ENCODE measurements at places on chromosomes 1 and 21.

DNA sequence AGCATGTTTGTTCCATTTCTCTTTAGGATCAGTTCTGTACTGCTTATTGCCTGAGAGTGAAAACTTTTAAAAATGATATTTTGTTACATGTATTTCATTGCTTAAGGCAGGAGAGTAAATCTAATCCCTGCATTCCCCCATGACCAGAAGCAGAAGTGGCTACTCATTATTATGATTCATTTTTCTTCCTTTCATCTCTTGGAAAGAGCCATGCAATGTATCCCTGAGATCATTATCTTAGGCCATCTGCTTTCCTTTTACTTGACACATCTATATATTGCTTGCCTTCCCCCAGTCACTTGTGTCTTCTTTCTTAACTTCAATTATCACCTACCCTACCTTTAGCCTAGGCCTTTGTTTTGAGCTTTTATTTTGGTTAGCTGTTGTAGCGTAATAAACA lies 430.4 kb upstream of the CHRM3 start:
- DNase-seq = no peak

DNA sequence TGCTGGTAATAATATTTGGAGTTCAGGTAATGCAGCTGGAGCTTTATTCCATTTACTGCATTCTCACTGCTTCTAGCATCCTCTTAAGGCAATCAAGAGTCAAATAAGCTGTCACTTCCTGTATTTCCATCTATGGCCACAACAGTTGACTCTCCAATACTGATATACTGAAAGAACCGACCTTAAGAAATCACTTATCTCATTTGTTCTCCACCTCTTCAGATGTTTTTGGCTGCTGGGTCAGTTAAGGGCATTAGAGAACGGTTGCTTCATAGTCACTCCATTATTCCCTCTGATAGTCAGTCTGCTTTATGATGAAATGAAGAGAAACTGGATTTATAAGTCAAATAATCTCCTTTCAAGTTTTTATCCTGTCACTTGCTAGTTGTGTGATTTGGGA lies 14.2 kb upstream of the RGS4 start:
- DNase-seq = no peak

GRCh38 chr1:162265983-162266382 lies 110.7 kb downstream of the SPATA46 start:
- DNase-seq = no peak

DNA sequence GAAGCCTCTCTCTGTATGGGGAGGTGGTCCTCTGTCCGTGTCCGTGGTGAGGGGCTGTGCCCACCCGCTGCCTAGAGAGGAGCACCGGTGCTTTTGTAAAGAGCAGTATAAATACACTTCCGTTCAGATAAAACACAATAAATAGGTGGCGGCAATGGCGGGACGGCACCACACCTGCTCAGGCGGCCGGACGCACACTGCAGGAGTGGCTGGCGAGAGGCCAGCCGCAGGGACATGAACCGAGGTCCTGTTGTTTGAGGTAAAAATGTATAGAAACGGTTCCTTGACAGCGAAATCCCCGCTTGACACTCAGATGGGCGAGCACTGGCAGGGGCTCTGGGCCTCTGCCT lies 40.8 kb downstream of the KRTAP10-1 start:
- no peak for DNase-seq

- DNase-seq = peak; percentile 58
Observed at GRCh38 chr21:46457801-46458314, 833 bp upstream of the DIP2A start.

GRCh38 chr1:237074371-237075117 lies 32.6 kb downstream of the RYR2 start:
- no peak for DNase-seq

DNA sequence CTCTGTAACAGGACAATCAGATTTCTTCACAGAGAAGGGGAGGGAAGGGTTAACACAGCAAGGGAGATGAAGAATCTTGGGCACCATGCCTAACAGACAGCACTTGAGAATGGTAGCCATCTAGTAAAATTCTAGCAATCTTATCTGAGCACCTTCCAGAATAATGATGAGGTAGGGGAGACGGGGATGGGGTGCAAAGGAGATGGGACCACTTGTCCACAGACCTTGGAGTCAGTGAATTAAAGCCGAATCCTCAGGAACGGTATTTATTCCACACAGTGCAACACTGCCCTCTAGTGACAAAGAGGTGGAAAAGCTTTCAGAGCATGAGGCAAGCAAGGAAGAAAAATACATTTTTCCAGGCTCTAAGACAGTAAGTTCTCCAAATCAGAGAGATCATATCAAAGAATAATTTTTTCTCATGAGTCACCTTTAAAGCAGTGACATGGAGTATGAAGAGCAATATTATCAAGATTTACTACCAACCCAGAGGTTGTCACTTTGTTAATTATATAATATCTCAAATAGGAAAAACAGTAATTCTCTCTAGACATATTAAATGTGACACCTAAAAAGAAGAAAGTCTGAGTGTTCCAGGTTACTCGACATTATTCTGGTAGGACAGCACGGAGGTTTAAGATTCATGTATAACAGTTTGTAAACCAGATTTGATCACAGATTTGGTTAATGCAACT lies 43.3 kb upstream of the LPAR3 start:
- peak; percentile 92 for DNase-seq

DNA sequence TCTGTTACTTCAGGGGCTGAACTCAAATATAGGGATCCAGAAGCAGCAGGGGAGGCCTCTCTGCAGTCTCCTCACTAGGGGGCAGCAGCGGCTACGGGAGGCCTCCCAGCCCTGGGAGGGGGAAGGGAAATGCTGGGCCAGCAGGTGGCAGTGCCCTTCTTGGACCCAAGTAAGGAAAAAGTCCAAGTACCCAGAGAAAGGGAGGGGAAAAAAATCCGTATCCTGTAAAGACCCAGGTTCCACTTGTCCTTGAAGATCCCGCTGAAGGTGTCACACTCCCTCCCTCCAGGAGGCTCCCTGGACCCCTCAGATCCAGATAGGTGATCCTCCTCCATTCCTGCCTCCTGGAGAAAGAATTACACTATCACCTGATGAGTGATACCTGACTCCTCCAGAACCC lies 14.1 kb upstream of the NUAK2 start:
- DNase-seq = peak; percentile 92

DNA sequence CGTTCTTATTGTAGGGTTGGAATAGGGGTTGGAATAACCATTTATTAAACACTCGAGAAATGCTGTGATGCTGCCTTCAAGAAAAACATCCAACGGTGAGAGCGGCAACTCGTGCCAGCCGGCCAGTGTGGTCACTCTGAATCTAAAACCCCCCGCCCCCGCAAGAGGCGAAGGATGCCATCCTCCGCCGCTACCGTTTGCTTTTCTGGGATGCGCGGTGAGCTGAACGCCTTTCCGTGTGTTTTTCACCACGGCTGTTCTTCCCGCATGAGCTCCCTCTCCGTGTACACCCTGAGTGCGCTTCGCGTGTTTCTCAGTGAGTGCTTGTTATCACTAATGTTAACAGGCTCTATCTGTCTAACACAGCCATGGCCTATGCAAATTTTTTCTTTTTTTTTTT lies 42.0 kb upstream of the RIPK4 start:
- no peak for DNase-seq

DNA sequence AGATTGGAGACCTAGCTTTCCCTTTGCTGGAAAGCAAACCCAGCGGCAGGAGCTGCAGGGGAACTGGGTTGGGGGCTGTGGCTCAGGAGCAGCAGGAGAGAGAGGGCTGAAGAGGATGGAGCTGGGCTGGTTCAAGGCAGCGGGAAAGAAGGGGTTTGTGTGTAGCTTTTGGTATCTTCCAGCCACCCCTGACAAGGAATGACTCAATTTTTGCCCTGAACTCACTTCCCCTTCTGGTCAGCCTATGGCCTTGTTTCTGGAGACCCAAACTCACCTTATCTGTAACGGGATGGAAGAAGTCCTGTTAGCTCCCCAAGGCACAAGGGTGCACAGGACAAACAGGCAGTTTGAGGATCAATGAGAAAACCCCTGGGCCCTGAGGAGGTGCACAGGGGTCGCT lies 13.1 kb downstream of the C1orf115 start:
- DNase-seq = no peak

DNA sequence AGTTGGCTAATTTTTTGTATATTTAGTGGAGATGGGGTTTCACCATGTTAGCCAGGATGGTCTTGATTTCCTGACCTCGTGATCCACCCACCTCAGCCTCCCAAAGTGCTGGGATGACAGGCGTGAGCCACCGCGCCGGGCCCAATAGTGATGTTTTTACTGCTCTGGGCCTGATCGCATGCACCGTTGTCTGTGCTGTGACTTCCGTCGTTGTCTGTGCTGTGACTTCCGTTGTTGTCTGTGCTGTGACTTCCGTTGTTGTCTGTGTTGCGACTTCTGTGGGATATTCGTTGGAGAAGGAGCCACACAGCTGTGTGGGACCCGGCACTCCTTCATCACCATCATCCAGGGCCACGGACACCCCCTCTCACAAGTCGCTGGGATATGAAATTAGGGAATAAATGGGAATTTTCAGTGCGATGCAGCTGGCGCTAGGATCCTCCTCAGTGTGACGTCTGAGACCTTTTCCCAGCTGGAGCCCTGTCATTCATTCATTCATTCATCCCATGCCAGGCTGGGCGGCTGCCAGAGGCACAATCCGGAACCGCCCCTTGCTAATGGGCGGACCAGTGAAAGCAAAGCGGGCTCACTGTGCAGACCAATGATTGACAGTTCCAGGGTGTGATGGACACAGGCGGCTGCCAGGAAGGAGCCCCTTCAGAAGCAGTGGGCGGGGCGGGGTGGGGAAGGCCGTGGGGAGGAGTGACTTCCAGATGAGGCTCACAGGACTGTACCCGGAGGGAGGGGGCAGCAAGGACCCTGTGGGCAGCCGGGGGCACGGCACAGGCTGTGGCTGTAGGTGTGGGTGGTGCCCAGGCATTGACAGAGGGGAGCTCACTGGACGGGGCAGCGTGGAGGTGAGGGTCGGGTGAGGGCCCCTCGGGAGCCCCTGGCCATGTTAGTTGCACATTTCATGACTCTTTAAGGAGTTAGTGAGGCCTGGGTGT lies 48.9 kb downstream of the PRKCZ start:
- peak; percentile 90 for DNase-seq

- no peak for DNase-seq
Observed at GRCh38 chr1:63101336-63101735, 221.0 kb upstream of the FOXD3 start.

DNA sequence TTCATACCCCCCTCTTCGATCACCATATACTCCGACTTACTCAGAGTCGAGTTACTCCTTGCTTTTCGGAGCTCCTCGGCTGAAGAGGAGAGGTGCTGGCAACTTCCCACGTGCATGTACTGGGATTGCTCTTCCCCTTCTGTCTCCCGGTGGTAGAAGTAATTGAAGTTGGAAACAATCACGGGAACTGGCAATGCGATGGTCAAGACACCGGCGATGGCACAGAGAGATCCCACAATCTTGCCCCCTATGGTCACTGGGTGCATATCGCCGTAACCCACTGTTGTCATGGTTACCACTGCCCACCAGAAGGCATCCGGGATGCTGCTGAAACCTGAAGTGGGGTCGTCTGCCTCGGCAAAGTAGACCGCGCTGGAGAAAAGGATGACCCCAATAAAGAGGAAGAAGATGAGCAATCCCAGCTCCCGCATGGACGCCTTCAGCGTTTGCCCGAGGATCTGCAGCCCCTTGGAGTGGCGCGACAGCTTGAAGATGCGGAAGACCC lies 1.5 kb downstream of the KCNA3 start:
- peak; percentile 9 for DNase-seq

DNA sequence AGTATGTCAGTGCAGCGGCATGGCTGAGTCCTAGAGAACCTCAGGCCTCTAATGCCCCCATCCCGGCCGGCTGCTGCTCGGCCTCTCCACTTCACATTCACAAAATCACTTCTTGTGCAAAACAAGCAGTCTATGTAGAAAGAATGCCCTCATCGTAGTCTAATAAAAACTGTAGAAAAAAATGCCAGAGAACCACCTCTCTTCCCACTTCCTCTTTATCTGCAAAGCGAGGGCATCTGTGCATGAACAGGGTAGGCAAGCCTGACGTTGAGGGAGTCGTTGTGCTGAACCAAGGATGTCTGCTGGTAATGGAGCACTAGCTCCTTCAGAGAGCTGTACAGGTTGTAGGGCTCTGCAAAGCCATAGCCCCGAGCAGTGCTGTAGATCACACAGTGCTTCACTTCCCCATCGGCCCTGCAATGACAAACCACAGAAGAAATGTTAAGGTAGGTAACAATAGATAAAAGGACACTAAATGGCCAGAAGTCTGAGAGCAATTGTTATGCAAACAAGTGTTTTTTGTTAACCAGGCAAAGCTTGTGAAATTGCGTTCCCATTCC lies 88.9 kb downstream of the PIK3R3 start:
- peak; percentile 30 for DNase-seq

Data from Ammon's horn (tissue), 1 donor.